ENCODE measurements at places on chromosomes 2 and 18.

DNA sequence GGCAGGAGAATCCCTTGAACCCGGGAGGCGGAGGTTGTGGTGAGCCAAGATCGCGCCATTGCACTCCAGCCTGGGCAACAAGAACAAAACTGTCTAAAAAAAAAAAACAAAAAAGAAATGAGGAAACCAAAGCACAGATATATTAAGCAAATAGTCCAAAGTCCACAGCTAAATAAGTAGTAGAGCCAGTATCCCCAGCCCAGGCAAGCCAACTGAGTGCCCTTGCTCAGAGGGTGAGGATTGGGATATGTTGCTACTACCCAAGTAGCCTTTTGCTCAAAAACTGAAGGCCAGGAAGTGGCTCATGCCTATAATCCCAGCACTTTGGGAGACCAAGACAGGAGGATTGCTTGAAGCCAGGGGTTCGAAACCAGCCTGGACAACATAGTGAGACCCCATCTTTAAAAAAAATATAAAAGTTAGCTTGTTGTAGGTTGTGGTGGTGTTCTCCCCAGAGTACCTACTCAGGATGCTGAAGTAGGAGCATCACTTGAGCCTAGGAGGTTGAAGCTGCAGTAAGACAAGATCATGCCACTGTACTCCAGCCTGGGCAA, 5.4 kb downstream of the CFAP36 start:
- no peak for DNase-seq
- peaks cover 19% of the 10 kb centered on the region for H3K36me3 ChIP-seq
- H3K4me1 ChIP-seq, result peaks cover 3% of the 10 kb centered on the region

DNA sequence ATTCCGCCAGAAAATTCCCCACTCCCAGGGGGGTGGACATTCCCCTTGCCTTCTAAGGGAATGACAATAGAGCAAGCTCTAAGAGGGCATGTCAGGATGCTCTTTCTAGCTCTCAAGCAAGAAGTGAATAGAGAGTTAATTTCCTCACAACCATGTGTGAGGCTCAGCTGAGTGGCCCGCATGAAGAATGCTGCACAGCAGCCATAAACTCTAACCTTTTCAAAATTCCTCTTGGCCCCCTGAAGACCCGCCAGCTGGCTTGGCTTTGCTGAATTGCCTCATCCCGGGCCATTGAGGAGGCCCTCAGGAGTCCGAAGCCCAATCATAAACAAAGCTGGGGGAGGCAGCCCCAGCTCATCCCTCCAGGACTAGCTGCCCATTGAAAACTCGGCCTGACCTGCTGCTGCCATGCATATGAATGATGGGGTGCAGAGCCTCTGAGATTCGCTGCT, 38.2 kb downstream of the NRP2 start:
- H3K36me3 ChIP-seq, result peaks cover 10% of the 10 kb centered on the region
- H3K27me3 ChIP-seq, result no peaks in the 10 kb centered on the region
- DNase-seq, result no peak

GRCh38 chr18:13225261-13225660, 6.7 kb downstream of the LDLRAD4 start:
- H3K27me3 ChIP-seq, result peaks cover 3% of the 10 kb centered on the region
- H3K4me1 ChIP-seq, result peaks cover 9% of the 10 kb centered on the region
- H3K4me3 ChIP-seq, result no peak overlapping the region
- no peak overlapping the region for H3K27ac ChIP-seq
- DNase-seq, result no peak

DNA sequence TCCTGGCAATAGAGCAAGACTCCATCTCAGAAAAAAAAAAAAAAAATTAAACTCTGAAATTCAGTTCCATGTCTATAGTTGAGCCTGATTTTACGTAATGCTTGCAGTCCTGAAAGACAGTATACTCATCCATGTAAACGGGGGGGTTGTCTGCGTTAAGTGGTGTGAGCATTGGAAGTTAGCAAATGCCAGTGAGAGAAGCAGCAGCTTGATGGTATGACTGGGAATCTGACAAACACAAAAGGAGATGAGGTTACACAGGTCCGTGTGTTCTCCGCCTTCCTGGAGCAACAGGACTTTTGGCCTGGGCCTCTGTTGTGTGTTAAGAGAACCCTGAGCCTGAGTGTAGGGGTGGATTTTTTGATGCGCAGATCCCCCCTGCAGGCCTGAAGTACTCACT, 82.9 kb downstream of the PRKCE start:
- H3K36me3 ChIP-seq, result no peaks in the 10 kb centered on the region
- H3K4me1 ChIP-seq, result no peaks in the 10 kb centered on the region
- no peak overlapping the region for H3K27ac ChIP-seq
- no peak for DNase-seq

GRCh38 chr18:75244351-75245313, 34.0 kb downstream of the TSHZ1 start:
- H3K27me3 ChIP-seq, result no peaks in the 10 kb centered on the region
- peaks cover 4% of the 10 kb centered on the region for H3K36me3 ChIP-seq
- peaks cover 24% of the 10 kb centered on the region for H3K4me1 ChIP-seq
- no peak overlapping the region for H3K4me3 ChIP-seq

DNA sequence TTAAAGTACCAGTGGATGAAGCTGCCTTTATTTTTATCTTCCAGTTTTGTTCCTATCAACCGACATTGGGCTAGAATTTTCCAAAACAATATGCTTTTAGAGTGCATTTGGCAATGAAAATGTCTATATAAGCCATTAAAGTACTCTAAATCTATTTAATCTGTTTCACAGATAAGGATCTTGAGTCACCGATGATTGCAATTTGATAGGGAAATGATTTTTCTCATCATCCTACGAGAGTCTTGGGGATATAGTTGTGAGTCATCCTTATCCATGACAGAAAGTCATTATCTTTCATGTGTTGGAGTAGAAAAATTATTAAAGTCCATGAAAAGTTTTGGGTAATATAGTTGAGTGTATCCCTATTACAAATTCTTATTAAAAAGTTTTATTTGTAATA, 26.1 kb downstream of the SLC39A10 start:
- H3K4me3 ChIP-seq, result no peak overlapping the region
- H3K27ac ChIP-seq, result no peak overlapping the region
- H3K27me3 ChIP-seq, result no peaks in the 10 kb centered on the region
- H3K4me1 ChIP-seq, result no peaks in the 10 kb centered on the region
- peaks cover 10% of the 10 kb centered on the region for H3K36me3 ChIP-seq

- peaks cover 31% of the 10 kb centered on the region for H3K4me1 ChIP-seq
- H3K36me3 ChIP-seq, result no peaks in the 10 kb centered on the region
- H3K27ac ChIP-seq, result peak overlapping the region; percentile 58
- H3K27me3 ChIP-seq, result no peaks in the 10 kb centered on the region
- DNase-seq, result peak; percentile 80
Measured at GRCh38 chr2:239223310-239224198, 177.3 kb downstream of the HDAC4 start.

DNA sequence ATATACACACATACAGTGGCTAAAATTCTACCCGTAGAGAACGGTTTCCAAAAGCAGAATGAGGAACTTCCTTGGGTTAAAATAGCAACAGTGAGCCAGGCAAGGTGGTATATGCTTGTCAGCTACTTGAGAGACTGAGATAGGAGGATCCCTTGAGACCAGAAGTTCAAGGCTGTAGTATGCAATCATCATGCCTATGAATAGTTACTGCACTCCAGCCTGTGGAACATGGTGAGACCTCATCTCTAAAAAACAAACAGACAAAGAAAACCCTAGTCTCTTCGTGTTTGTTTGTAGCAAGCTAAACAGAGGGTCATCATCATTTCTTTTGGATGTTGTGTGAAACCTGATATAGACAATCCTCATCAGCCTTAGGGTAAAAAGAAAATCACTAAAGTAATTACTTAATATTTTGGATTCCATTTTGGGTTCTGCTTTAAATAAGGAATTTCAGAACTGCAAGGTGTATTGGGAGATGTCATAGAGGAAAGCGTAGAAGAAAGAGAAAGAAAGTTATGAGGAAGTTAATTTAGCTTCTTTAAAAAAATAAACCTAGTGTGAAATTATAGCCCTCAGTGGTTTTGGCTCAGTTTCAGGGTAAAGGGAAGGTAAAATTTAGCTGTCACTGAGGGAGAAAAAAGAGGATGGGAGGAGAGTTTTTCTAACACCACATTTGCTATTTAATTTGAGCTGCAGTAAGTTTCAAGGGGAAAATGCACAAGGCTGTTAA, 46.5 kb downstream of the PLEK start:
- no peaks in the 10 kb centered on the region for H3K4me1 ChIP-seq
- H3K27me3 ChIP-seq, result no peaks in the 10 kb centered on the region
- DNase-seq, result no peak
- no peaks in the 10 kb centered on the region for H3K36me3 ChIP-seq

- no peak overlapping the region for H3K4me3 ChIP-seq
- no peak overlapping the region for H3K27ac ChIP-seq
- H3K27me3 ChIP-seq, result no peaks in the 10 kb centered on the region
Measured at GRCh38 chr2:217016796-217017419, 157.0 kb upstream of the TNP1 start.

GRCh38 chr18:73461780-73462059, 593.9 kb upstream of the NETO1 start:
- DNase-seq, result no peak
- no peaks in the 10 kb centered on the region for H3K36me3 ChIP-seq
- H3K4me3 ChIP-seq, result no peak overlapping the region
- H3K4me1 ChIP-seq, result no peaks in the 10 kb centered on the region

- DNase-seq, result no peak
- no peak overlapping the region for H3K27ac ChIP-seq
- H3K27me3 ChIP-seq, result no peaks in the 10 kb centered on the region
- no peaks in the 10 kb centered on the region for H3K36me3 ChIP-seq
- no peak overlapping the region for H3K4me3 ChIP-seq
Measured at GRCh38 chr2:123651151-123651550, 373.9 kb upstream of the CNTNAP5 start.

GRCh38 chr2:197993830-197994229, 189.4 kb downstream of the PLCL1 start:
- no peak for DNase-seq
- H3K4me1 ChIP-seq, result no peaks in the 10 kb centered on the region
- no peak overlapping the region for H3K27ac ChIP-seq
- no peak overlapping the region for H3K4me3 ChIP-seq
- H3K36me3 ChIP-seq, result no peaks in the 10 kb centered on the region

GRCh38 chr2:121810959-121811853, 55.8 kb downstream of the TSN start:
- peaks cover under 1% of the 10 kb centered on the region for H3K27me3 ChIP-seq
- no peak overlapping the region for H3K4me3 ChIP-seq
- H3K27ac ChIP-seq, result no peak overlapping the region
- H3K4me1 ChIP-seq, result no peaks in the 10 kb centered on the region
- peak; percentile 38 for DNase-seq
- no peaks in the 10 kb centered on the region for H3K36me3 ChIP-seq

DNA sequence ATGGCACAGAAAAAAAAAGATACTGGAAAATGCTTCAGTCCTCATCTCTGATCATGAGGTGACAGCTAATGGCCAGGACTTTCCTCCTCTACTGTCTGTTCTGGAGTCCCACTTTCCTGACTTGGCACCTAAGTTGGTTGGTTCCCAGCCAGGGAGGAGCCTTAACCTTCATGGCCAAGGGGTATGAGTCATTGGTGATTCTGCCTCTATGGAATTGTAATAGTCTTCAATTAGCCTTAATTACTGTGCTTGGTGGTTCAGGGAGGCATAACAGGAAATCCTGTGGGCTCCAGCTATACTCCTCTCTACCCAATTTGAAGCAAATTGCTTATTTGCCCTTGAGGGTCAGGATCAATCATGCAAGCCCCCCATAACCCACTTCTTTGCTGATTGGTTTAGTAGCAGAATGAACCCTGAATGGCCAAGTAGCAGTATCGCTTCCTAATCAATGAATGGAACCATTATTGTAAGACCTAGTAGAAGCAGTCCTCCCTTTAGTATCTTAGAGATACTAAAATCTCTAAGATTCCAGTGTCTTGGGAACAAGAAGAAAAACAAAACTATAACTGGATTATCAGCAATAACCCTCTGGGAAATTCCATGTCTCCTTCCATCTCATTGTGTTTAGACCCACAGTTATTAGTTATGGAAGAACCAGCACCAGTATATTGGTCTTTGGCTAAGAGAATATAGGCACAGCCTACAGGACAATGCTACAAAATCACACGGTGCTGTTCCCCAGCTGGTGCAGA, 109.0 kb downstream of the COL6A3 start:
- H3K4me1 ChIP-seq, result no peaks in the 10 kb centered on the region
- no peak overlapping the region for H3K4me3 ChIP-seq
- no peak for DNase-seq
- no peaks in the 10 kb centered on the region for H3K27me3 ChIP-seq

DNA sequence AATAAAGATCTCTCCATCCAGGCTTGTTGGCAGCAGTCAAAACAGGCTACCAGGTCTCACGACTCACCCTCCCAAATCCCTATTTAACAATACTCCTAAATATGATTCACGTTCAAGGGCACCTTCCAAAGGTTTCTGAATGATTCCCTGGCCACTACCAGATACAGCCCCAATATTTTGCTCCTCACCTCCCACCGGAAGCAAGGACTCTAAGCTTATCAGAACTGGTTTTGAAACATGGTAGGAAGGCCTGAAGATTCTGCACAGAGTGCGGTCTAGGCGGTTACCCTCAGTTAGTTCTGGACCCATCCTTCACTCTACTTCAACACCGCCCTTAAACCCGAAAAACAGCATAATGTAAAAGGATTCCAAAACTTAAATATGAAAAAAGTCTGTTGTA, 5.2 kb downstream of the PPP4R1 start:
- H3K4me3 ChIP-seq, result no peak overlapping the region
- peaks cover 9% of the 10 kb centered on the region for H3K36me3 ChIP-seq
- peaks cover 8% of the 10 kb centered on the region for H3K4me1 ChIP-seq
- no peaks in the 10 kb centered on the region for H3K27me3 ChIP-seq
- H3K27ac ChIP-seq, result no peak overlapping the region

DNA sequence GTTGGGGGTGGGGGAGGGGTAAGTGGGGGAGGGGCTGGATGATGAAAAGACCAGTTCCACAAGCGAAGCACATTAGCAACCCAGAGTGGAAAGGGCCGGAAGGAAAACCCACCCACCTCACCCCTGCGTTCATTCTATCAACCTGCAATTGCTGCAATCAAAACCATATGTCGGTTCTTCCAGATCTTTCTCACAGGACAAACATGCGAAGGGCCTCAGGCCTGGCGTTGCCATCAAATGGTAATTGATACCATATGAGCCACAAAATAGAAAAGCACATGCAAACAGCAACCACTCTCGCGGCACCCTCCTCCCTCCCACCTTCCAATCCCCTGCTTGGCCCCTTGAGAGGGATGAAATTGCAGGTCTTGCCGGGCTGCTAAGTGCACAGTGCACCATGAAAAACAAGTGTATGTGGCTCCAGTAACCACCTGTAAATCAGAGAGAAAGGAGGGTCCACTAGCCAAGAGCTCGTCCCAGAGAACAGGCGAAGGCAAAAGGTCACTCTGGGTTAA, 287.5 kb downstream of the TCF4 start:
- no peak overlapping the region for H3K4me3 ChIP-seq
- no peaks in the 10 kb centered on the region for H3K4me1 ChIP-seq
- H3K36me3 ChIP-seq, result no peaks in the 10 kb centered on the region
- peak overlapping the region; percentile 64 for H3K27ac ChIP-seq
- H3K27me3 ChIP-seq, result no peaks in the 10 kb centered on the region
- DNase-seq, result no peak

GRCh38 chr2:66538291-66538690, 103.4 kb downstream of the MEIS1 start:
- H3K4me3 ChIP-seq, result no peak overlapping the region
- H3K27me3 ChIP-seq, result no peaks in the 10 kb centered on the region
- no peak overlapping the region for H3K27ac ChIP-seq
- no peak for DNase-seq
- peaks cover 10% of the 10 kb centered on the region for H3K4me1 ChIP-seq

GRCh38 chr2:164054651-164055050, 318.8 kb upstream of the FIGN start:
- H3K4me1 ChIP-seq, result no peaks in the 10 kb centered on the region
- no peak overlapping the region for H3K27ac ChIP-seq
- no peaks in the 10 kb centered on the region for H3K36me3 ChIP-seq
- H3K27me3 ChIP-seq, result no peaks in the 10 kb centered on the region

GRCh38 chr2:230411570-230412370, 4.2 kb upstream of the SP100 start:
- DNase-seq, result peak; percentile 88
- no peaks in the 10 kb centered on the region for H3K27me3 ChIP-seq
- peak overlapping the region; percentile 72 for H3K4me3 ChIP-seq
- peaks cover 12% of the 10 kb centered on the region for H3K4me1 ChIP-seq
- peak overlapping the region; percentile 91 for H3K27ac ChIP-seq
